ENCODE measurements at places on chromosomes 16 and 17. TPM values are rescaled to one million over a fixed set of nuclear protein-coding genes. Genes with fewer than 3 reads are reported as not detected.

NPIPA7 gene
- total RNA-seq, result 6.4 TPM

KRT33A gene
- total RNA-seq, result not detected

- no peak for DNase-seq
Observed at GRCh38 chr17:78343543-78344201, 16.2 kb downstream of the SOCS3 start.

- no peak for DNase-seq
Observed at GRCh38 chr17:14033166-14033565, 36.1 kb upstream of the COX10 start.

DNA sequence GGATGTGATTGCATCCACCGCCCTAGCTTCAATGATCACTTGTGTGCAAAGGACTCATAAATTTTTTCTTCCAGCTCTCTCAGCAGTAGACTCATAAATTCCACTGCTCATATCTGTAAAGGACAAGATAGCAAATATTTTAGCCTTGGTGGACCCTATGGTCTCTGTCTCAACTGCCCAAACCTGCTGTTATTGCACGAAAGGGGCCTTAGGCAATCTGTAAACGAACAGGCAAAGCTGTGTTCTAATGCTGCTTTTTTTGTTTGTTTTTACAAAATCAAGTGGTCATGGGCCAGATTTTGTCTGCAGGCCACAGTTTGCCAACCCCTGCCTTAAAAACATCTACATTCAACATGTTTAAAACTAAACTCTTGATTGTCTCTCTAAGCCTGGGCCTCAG, 34.1 kb downstream of the FAM20A start:
- no peak for DNase-seq

GRCh38 chr17:82577300-82577699, 57.8 kb downstream of the FOXK2 start:
- no peak for DNase-seq

MFSD6L gene
- not detected for total RNA-seq
